ENCODE measurements at places on chromosomes 16 and 17. TPM values are rescaled to one million over a fixed set of nuclear protein-coding genes. Genes with fewer than 3 reads are reported as not detected.
A peak's percentile ranks its signal among the peaks of the same experiment; 100 is the strongest.

DNA sequence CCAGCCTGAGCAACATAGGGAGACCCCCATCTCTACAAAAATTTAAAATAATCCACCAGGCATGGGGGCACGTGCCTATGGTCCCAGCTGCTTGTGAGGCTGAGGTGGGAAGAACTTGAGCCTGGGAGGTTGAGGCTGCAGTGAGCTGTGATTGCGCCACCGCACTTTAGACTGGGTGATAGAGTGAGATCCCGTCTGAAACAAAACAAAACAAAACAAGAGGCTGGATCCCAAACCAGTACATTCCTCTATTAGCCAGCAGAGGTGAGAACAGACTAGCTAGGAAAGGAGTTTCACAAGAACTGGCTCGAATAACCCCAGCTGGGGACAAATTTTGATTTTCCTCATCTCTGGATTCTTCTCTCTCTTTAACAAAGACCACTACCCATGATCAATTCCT, 366.7 kb upstream of the ZFHX3 start:
- DNase-seq, result no peak

GRCh38 chr16:12535535-12536411, 267.9 kb downstream of the CPPED1 start:
- no peak for DNase-seq

DNA sequence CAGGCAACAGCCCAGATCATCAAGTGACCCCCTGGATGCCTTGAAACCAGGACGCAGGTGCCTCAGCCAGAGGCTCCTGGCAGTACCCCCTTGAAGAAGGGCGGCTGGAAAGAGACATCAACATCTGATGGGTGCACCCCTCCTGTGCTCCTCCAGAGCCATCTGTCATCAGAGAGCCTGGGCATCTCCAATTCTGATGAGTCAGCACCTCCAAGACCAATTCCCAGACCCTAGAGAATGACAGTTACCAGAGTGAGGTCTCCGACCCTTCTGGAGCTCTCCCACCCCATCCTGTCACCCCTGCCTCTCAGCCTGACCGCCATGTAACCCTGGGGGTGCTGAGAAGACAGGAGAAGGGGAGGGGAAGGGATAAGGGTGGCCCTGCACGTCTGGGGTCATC, 433.7 kb downstream of the SOX9 start:
- DNase-seq, result no peak

DNA sequence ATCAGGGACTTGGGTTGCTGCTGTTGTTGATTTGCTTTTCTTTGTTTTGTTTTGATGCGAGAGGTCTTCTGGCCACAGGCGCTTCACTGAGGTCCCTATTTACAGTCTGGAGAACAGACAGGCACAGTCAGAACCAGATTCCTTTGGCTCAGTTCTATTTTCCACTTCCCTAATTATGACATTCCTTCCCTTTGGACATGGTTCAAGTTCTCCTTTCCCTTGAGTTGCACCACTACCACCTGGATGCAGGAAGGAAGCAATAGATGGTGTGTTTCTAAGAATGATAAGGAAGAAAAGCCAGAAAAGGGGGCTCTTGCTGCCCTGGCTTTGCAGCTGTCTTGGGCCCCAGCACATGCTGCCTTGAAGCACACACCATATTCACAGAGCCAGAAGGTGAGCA, 160.6 kb downstream of the MAF start:
- no peak for DNase-seq

DNA sequence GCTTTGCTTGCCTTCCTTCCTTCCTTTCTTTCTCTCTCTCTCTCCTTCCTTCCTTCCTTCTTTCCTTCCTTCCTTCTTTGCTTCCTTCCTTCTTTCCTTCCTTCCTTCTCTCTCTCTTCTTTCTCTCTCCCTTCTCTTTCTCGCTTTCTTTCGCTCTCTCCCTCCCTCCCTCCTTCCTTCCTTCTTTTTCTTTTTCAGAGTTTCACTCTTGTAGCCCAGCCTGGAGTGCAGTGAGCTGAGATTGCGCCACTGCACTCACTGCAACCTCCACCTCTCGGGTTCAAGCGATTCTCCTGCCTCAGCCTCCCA, 17.9 kb downstream of the FOXJ1 start:
- DNase-seq, result no peak

GRCh38 chr17:32870969-32871368, 6.0 kb downstream of the MYO1D start:
- DNase-seq, result no peak

- DNase-seq, result no peak
Observed at GRCh38 chr16:55125818-55126385, 195.2 kb downstream of the IRX5 start.

DNA sequence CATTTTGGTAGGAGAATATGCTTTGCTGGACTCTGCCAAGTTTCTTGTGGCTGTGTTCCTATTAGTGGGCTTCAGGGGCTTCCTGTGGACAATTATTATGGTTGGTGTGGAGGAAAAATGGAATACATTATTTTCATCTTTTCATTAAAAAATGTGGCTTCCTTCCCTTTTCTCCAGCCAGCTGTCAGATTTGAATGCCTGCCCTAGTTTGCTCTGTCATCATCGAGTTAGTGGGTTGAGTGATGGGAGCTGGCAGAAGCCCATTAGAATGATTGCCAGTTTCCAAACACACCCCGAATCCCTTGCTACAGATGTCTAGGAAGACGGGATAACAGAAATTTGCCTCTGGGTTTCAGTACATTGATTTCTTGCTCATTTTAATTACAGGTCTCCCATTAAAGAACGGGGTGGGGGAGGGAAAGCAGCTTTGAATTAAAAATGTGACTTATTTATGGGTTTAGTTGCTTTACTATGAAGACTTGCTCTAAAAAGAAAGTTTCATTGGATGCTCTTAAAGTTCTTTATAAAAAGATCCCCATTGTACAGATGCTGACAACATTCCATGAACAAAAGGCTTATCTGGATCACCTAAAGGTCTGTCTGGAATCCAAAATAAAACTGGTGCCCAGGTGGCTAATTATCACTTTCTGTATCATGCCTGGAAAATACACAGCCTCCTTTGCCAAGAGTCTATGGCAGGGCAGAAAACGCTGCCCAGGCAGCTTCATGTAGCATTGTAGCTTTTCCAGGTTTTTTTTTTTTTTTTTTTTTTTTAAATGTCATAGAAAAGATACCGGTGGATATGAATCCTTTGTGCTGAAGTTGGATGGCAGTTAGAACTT, 103.6 kb downstream of the PRKCA start:
- no peak for DNase-seq

DNA sequence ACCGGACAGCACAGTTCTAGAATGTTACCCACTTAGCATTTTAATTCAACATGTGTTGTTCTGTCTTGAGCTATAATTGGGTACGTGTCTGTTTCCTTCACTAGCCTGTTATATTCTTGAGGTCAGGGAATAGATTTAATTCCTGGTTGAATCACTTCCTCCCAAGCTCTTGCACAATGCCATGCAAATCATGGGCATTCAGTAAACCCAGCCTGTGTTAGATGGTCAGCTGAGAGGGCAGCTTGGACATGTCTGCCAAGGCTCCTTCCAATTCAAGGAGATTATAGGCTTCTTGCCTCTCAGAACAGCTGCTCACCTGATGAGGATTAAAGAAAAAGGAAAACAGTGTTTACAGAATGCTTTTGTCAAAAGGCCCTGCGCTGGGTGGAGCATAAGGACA, 12.6 kb downstream of the C1QTNF1 start:
- DNase-seq, result peak; percentile 57

DNA sequence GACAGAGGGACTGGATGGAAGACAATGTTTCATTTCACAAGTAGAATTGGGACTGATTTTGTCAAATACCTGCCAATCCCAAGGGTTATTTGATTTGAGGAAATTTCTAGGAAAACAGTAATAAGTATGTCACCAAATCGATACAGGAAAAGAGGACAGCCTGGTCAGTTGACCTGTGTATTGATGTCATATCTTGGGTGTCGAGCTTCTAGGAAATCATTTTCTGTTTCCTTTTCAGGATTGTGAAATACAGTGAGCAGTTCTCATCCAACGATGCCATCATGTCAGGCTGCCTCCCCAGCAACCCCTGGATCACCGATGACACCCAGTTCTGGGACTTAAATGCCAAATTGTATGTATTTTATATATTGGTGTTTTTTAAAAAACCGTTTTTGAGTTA, 56.1 kb downstream of the RGS9 start:
- DNase-seq, result no peak

GRCh38 chr17:50432125-50432762, 6.2 kb downstream of the ACSF2 start:
- DNase-seq, result no peak

DNA sequence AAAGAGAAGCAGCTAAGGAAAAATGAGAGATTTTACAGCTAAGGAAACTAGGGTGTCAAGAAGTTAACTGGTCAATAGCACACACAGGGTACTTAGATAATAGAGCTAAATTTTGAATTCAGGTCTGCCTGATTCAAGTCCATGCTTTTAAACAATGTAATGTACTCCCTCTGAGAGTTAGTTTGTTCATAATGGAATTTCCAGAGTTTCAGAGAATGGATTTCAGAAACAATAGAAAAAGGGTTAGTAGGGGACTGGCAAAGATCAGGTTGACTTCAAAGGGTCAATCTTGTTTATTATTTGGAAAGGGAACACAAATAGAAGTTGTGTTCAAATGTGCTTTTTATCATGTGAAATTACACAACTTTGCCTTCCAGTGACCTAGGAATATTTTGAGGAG, 17.9 kb downstream of the NSRP1 start:
- no peak for DNase-seq

- no peak for DNase-seq
Observed at GRCh38 chr16:4663465-4663776, 29.9 kb upstream of the NUDT16L1 start.

GRCh38 chr16:49726155-49726554, 129.8 kb downstream of the ZNF423 start:
- no peak for DNase-seq

DNA sequence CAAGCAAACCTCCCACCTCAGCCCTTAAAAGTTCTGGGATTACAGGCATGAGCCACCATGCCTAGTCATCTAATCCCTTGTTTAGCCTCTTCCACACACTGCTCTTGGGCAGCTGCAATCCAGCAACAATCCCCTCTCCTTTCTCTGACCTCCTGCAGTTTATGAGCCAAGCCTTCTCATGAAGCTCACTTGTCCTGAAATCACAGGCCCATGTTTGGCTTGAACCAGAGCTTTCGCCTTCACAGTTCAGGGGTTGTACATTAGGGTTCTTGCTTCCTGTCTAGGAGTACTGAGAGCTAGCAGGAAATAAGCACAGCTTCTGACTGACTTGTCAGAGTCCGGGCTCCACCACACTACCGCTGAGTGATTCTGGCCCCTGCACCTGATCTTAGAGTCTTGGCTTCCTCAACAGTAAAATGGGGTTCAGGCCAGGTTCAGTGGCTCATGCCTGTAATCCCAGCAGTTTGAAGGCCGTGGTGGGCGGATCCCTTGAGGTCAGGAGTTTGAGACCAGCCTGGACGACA, 16.3 kb downstream of the ERAL1 start:
- DNase-seq, result no peak

- DNase-seq, result no peak
Observed at GRCh38 chr16:49958448-49958847, 66.6 kb upstream of the CNEP1R1 start.

GRCh38 chr17:4474093-4474492, 24.6 kb upstream of the SPNS2 start:
- DNase-seq, result no peak

DNA sequence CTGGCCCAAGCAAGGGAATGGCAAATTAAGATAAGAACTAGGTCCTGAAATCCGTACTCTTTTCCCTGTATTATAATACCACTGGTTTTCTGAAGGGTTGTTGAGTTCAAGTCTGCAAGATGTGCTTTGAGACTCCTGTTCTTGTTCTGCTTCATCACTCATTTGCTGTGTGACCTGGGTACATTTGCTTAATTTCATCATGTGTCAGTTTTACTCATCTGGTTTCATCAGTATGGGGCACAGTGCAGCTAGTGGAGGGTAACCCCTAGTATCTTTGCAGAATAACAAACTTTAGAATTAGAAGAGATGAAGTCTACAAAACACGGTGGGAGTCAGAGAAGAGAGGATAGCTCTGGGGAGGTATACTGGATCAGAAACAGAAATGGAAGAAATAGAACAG, 21.9 kb upstream of the EFCAB13 start:
- DNase-seq, result no peak

DNA sequence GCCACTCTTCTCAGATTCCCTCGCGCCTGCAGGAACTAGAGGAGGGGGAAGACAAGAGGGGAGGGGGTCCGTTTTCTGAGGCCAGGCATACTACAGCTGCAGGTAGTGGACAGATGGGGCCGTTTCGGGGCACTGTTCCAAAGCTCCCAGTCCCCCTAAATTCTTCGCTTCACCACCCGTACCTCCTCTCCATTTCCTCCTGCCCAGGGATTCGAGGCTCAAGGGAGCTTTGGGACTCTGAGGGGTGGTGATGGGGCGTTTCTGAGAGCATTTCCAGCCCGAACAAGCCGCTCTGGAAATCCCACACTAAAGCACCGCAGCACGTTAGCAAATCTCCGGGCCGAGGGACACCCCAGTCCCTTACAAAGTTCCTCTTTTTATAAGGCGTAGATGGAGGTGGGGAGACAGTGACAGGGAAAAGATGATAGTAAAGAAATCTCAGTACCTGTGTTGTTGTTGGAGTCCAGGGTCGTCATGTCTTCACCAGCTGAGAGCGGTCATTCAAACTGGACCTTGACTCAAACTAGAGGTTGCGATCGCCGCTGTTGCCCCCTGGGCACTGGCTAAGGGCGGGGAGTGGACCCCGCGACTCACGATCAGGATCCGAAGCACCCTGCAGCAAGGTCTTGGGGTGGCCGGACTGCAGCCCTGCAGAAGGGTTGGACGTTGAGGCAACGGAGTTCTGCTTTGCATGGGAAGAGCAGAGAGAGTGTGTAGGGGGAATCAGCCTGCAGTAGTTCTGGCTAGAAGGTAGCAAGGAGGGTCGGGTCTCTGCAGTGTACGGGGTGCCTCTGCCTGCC, 570 bp downstream of the NR1D1 start:
- DNase-seq, result no peak

DNA sequence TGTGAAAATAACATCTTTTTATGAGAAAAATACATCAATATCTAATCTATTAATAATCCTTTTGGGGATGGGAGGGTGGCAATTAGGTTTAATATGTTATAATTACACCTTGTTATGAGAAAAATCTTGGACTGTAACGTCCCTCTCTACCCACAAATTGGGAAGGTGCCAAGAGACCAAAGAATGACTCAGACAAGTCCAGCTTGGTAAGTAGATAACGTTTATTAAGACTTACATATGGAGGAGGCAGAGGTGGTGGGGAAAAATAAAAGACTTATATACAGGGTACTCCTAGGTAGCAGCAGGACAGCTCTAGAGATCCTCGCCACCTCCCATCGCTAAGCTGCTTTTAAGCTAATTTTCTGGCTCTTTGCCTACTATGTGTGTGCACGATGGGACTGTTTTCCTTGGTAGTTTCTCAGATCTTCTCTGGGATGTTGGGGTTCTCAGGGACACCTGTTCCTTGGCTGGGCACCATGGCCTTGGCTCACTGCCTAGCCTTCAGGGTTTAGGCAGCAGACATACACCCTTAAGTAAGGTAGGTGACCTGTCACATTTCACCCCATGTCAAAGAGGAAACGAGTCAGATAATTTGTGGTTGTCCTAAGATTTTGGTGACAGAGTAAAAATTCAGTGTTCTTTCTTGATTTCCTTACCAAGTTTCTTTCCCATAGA, 31.5 kb downstream of the RBL2 start:
- no peak for DNase-seq

- DNase-seq, result peak; percentile 24
Observed at GRCh38 chr16:27737513-27737912, 187.6 kb downstream of the KATNIP start.

GRCh38 chr17:61399131-61400065, at the start of gene TBX2:
Gene TBX2 (plus strand): TSS chr17:61399843. CDS start chr17:61400177, 334 bp downstream.
- DNase-seq, result no peak

Gene GRB7
- not detected for total RNA-seq

Gene CLEC3A
- not detected for total RNA-seq

Gene DHRS7B
- 13.6 TPM for total RNA-seq

Gene KIAA0753
- total RNA-seq, result 21.6 TPM

Gene CTRB2
- total RNA-seq, result 9.1 TPM

Gene PRRT2
- total RNA-seq, result 5.4 TPM

Gene QPRT
- 1.7 TPM for total RNA-seq

Gene ABCC12
- total RNA-seq, result not detected

All from posterior vena cava (tissue), 2 donors.